Stimulated activated naive CD4-positive, alpha-beta T cell treated with Interleukin-2 at 50 U/mL for 16 hours (primary cell): ENCODE measurements at places on chromosomes 1 and 21.

DNA sequence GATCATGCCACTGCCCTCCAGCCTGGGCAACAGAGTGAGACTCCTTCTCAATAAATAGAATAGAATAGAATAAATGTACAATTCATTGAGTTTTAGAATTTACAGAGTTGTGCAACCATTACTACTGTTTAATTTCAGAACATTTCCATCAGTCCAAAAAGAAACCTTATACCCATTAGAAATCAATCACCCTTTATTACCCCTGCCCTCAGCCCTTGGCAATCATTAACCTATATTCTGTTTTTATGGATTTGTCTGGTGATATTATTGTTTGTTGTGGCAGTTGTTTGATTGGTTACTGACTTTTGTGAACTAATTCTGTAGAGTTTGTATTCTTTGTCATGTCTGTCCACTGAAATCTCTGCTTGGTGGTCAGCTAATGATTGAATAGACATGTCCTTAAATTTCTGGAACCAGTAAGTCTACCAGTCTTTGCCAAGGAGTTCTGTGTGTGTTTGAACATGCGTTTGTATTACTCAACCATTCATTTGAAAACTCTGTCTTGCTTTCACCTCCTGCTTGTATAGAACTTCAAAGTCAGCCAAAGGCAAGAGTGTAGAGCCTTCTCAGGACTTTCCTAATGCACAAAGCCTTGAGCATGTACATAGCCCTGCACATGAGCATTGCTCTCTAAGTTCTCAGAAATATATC, 208.8 kb downstream of the GPR52 start:
- no peak for DNase-seq

DNA sequence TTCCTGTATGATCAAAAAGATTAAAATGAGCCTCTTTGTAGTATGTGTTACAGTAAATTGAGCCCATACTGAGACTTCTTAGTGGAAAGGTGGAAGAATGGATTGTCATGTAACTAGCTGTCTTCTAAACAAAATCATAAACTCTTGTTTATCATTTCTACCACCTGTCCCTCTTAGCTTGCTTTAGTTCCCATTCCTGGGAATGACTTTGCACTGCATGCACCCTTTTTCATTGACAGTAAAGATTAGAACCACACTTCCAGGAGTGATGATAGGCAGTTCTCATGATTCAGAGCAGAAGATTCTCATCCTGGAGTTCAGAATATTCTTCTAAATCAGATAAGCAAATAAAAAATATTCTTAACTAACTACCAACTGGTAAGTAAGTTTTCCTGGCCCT, 28.0 kb downstream of the DENND2D start:
- DNase-seq = no peak

- DNase-seq = no peak
Observed at GRCh38 chr1:92599184-92599583, 112.5 kb upstream of the GFI1 start.

- no peak for DNase-seq
Observed at GRCh38 chr1:68293122-68293521, 60.8 kb upstream of the WLS start.
